ENCODE measurements at places on chromosomes 6 and 20.

DNA sequence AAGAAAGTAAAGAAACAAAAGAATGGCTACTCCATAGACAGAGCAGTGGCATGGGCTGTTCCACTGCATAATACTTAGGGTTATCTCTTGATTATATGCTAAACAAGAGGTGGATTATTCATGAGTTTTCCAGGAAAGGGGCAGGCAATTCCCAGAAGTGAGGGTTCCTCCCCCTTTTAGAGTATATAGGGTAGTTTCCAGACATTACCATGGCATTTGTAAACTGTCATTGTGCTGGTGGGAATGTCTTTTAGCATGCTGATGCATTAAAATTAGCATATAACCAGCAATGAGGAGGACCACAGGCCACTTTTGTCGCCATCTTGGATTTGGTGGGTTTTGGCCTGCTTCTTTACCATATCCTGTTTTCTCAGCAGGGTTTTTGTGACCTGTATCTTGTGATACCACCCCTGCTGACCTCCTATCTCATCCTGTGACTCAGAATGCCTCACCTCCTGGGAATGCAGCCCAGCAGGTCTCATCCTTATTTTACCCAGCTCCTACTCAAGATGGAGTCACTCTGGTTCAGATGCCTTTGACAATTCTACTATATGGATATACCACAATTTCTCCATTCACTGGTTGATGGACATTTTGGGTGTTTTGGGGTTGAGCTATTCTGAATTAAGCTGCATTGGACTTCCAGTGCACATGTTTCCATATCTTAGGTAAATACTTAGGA is 280.6 kb downstream of the FARS2 start:
- DNase-seq, result peak; percentile 86

DNA sequence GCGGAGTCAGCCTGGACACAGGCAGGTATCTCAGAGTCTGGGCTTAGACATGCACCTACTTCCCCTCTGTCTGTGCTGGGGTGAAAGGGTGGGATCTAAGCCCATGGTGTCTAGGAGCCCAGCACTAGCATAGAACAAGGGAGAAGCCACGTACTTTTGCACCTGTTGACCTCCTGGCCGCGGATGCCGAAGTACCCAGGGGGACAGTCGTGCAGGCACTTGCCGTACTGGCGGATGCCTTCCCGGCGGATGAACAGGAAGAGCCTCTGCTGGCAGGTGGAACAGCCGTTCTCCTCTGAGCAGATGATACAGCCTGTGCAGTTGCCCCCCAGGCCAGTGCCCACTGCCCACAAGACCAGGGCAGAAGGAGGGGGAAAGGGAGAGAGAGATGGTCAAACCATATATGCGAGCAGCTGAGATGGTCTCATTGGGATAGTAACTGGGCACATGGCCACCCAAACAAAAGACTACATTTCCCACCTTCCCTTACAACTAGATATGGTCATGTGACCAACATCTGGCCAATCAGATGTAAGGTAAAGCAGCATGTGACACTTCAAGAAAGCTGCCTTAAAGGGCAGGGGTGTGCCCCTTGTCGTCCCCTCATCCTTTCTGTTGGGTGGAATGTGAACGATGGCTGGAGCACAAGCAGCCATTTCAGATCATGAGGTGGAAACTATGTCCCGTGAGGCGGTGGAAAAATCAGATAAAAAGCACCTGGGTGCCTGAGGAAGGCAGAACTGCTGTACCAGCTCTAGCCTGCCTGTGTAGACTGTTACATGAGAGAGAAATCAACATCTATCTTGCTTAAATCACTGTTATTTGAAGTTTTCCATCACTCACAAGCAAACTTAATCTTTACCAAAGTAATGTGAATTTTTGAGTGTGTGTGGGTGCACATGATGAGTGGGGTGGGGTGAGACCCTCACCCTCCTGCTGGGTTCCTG is 34.0 kb downstream of the RSPO4 start:
- DNase-seq, result no peak

- peak; percentile 59 for DNase-seq
Measured at GRCh38 chr20:47318027-47318585, 38.4 kb downstream of the ZMYND8 start.

DNA sequence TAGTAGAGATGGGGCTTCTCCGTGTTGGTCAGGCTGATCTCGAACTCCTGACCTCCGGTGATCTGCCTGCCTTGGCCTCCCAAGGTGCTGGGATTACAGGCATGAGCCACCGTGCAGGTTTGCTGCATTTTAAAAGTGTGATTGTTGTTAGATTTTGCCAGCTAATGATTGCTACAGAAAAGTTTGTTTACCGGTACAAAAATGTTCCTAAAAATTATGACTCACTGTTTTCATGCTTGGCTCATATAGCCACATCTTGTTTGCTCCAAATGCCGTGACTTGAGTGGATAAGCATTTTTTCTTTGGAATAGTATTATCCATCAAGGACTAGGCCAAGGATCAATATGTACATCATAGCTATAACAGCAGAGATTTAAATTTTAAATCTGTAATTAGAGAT is 24.3 kb downstream of the LRRN4 start:
- DNase-seq, result no peak

GRCh38 chr6:121666814-121667213 is 231.4 kb downstream of the GJA1 start:
- peak; percentile 66 for DNase-seq

GRCh38 chr6:131867744-131868143 is 59.9 kb downstream of the ENPP1 start:
- no peak for DNase-seq

- no peak for DNase-seq
Measured at GRCh38 chr6:39048481-39049399, at the start of gene GLP1R. GLP1R (plus strand) TSS chr6:39048781; CDS start chr6:39048841, 60 bp downstream.

GRCh38 chr6:156402227-156402626 is 375.0 kb upstream of the ARID1B start:
- DNase-seq, result no peak

- no peak for DNase-seq
Measured at GRCh38 chr20:59606566-59606965, 2.2 kb downstream of the PHACTR3 start.

DNA sequence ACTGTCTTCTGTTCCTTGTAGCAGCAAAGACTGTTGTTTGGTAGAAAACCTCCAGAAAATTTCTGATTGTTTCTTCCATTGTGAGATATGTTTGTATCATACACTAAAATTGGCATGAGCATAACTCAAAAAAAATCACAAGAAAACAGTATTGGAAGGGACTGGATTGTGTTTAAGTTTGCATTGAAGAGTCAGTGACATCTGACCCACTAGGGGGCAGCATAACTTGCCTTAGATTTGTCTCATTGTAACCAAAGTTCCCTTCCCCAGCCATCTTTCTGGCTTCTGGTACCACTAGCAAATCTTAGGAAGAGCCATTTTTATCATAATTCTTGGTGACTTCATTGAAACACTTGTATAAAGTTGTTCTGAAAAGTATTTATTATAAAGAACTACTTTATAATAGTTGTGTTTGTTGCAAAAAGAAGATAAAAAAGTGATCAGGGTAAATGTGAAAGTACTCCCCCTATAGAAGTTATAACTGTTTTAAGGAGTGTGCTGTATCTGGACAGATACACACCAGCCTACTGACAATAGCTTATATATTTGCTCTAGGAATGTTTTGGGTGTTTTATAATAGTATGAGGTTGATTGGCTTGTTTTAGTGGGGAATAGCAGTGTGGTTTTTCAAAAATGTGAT is 7.7 kb downstream of the CSTF1 start:
- no peak for DNase-seq

Data from foreskin keratinocyte (primary cell).